GM03348 (cell line): ENCODE measurements at places on chromosomes 3 and 15.

GRCh38 chr3:170689893-170690660, 104.2 kb upstream of the SLC7A14 start:
- DNase-seq, result peak; percentile 50

DNA sequence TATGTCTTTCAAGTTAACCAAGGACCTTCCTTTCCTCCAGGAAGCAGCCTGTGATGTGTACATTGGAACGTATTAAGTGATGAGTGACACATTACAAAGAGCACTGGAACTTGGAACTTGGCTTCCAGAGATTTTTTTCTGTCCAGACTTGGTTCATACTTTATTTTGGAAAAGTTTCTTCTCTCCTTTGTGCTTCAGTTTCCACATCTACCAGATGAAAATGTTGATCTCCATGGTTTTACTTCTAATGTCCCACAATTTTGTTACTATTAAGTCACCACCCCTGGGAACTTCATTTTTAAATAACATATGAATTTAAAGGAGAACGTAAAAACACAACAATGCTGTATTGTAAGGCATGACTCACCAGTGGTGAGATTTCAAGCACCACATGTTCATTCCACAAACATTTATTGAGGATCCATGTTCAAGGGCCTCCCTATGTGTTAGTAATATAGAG, 290.7 kb upstream of the LMCD1 start:
- peak; percentile 22 for DNase-seq

- DNase-seq, result no peak
These were observed 39.6 kb downstream of the ATP13A3 start for GRCh38 chr3:194447161-194447560.

DNA sequence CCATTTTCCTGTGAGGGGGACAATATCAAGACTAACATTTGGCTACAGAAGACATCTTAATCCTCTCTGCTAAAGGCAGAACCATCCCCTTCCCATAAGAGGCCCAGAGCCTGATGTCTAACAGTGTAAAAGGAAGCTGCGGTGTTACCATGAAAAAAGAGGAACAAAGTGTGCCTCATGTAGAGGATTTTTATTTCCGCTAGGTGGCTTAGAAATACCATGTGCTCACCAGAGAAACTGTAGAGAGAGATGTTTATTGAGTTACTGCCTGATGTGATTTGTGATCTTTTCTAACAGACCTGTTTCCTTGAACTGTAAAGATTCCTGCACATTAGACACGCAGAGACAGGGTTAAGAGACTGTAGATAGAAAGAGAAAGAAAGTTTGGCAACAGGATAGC, 22.0 kb downstream of the OR5H15 start:
- DNase-seq, result peak; percentile 3

- peak; percentile 96 for DNase-seq
These were observed 7.8 kb upstream of the KIF7 start for GRCh38 chr15:89662893-89663626.

- DNase-seq, result peak; percentile 86
These were observed 1.4 kb downstream of the CEMIP start for GRCh38 chr15:80780416-80781221.

DNA sequence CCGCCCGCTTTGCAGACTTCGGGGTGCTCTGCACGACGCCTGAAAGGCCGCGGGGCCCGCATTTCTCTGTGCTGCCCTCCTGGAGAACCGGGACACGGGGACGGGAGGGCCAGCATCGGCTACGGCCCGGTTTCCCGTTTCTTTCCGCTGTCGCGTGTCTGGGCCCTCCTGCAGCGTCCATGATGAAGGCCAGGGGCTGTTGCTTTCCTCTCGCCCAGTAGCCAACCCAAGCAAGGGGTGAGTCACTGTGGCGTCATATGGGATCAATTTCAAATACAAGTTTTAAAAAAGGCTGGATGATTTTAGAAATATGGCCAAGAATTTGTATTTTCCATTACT, 435 bp downstream of the SLC35G2 start:
- DNase-seq, result peak; percentile 89

- no peak for DNase-seq
These were observed 1.0 kb upstream of the CEP70 start for GRCh38 chr3:138594935-138595610.

DNA sequence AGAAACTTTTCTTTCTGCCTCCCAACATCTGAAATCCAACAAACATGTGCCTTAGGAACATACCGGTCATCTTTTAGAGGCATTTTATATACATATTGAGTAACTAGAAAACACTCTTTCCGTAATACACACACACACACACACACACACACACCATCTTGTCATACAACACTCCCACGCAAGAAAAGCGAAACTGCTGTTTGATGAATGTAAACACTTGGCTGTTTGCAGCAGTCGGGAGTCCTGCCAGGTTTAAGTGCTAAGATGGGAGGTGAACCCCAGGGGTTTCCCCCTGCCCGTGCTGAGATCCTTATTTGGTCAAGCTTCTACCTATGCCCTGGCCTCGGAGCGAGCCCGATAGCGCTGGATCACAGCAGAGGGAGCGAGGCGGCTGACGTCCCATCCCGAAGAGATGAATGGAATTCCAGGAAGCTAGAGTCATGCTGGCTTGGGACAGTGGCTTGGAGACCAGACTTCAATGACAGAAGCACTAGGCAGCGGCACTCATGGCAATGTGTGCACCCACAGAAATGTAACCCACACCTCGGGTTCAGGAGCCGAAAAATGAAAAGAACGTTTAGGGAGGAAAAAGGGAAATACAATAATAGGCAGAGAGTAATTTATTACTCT, 1.3 kb upstream of the THBS1 start:
- DNase-seq, result peak; percentile 79

GRCh38 chr3:195079636-195080035, 191.3 kb downstream of the XXYLT1 start:
- no peak for DNase-seq

- DNase-seq, result no peak
These were observed 62.6 kb upstream of the ETV5 start for GRCh38 chr3:186171521-186171920.

GRCh38 chr3:17136136-17136721, 251.5 kb downstream of the PLCL2 start:
- no peak for DNase-seq

- DNase-seq, result no peak
These were observed 26.0 kb downstream of the CPNE4 start for GRCh38 chr3:132008837-132009236.

DNA sequence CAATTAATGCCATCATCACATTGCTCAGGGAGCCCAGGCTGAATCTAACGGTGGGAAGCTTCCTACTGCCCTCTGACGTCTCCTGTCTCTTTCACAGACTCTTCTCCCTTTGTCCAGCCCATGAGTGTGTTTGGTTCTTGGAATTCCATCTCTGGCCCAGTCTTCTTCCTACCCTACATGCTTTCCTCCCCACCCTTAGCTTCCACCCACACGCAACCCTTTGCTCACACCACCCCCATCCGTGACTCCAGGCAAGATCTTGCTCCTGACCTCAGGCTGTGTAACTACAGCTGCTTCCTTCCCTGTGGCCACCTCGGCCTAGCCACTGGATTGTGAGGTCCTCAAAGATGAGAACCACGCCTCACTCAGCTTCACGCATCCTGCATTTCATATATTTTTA, 72.3 kb upstream of the THBS1 start:
- DNase-seq, result no peak

DNA sequence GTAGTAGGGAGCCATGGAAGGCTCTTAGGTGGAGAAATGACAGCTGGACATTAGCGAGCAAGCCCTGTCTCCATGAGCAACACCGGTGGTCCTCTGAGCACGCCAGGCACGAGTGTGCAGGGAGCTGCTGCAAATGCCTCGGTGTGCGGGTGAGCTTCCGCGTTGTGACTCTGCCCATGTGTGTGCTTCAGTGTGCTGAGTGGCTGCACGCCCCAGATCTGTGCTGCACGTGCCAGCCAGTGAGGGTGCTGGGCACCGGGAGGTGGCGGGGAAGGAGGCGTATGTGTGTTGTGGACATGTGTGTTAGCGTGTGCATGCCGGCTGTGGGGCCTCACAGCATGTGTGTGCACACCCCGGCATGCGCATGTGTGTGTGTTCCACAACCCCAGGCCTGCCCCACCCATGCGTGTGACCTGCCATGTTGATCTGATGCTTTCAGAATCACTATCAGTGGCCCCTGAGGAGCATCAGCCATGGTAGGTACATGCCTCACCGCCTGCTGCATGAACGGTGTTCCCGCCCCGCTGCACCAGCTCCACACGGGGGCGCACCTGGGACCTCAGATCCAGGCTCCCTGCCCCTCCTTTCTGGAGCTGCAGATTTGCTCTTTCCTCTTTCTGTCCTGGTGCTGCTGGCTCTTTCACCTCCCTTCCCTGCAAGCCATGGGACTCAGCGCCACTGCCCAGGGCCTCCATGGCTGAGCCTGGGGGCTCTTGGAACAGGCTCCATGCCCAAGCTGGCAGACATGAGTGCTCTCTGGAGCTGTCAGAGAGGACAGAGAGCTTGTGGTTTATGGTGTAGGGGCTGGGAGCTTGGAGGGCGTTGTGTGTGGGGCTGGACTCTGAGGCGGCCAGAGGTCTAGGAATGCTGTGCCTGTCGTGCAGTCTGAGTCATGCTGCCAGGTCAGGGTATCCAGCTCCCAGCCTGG, 169.4 kb downstream of the TBC1D2B start:
- peak; percentile 32 for DNase-seq

DNA sequence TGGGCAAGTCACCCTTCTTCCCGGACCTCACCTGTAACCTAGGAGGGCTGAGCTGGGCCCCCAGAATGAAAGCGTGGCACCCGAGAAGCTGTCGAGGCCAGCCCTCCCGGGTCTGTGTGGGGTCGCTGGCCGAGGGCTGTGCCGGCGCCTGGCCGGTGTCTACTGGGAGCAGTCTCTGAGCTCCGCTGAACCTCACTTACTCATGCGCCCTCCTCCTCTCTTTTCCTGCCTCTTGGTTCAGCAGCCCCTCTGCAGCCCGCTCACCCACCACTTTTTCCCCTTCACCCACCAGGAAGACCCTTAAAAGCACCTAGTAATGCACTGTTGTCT, 419 bp downstream of the HYKK start:
- DNase-seq, result no peak

GRCh38 chr15:31495281-31495680, 168.6 kb downstream of the KLF13 start:
- no peak for DNase-seq

- DNase-seq, result no peak
These were observed 60.5 kb downstream of the CLDN1 start for GRCh38 chr3:190261740-190262139.

GRCh38 chr3:137944593-137944992, 65.4 kb upstream of the CLDN18 start:
- DNase-seq, result no peak

DNA sequence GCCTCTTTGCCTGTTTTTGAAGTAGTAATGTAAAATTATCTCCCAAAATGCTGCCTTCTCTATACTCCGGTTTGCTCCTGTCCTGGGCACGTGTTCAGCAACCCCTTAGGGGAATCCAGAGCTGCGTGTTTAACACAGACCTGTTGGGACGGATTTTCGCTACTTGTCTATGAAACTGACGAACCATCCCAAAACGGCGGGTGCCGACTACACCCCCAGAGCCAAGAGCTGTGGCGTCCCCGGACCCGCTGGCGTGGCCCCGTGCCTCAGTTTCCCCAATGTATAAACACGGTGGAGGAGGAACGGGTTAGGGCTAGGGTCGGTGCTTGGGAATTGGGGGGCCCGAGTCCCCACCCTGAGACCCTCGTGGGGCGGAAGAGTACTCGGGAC, 473 bp downstream of the FHIT start:
- peak; percentile 14 for DNase-seq

- DNase-seq, result no peak
These were observed 21.9 kb downstream of the AAGAB start for GRCh38 chr15:67232591-67232990.
